ENCODE measurements at places on chromosomes 1 and 21.

- DNase-seq, result peak; percentile 60
Observed at GRCh38 chr1:225962440-225962975, 21.5 kb upstream of the LEFTY2 start.

DNA sequence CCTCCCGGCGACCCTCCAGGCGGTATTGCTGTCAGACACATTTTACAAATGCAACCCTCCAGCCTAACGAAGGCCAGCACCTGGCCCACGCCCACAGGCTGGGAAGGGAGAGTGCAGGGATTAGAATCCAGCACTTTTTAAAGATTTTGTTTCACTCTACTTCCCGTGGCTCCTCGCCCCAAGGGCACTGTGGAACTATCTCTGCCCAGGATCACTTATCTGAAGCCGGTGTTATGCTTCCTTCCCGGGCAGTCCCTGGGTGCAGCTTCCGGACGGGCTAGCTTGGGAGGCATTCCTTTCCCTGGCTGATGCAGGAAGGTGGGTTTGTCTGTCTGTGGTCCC lies 35.8 kb downstream of the CCN1 start:
- no peak for DNase-seq

DNA sequence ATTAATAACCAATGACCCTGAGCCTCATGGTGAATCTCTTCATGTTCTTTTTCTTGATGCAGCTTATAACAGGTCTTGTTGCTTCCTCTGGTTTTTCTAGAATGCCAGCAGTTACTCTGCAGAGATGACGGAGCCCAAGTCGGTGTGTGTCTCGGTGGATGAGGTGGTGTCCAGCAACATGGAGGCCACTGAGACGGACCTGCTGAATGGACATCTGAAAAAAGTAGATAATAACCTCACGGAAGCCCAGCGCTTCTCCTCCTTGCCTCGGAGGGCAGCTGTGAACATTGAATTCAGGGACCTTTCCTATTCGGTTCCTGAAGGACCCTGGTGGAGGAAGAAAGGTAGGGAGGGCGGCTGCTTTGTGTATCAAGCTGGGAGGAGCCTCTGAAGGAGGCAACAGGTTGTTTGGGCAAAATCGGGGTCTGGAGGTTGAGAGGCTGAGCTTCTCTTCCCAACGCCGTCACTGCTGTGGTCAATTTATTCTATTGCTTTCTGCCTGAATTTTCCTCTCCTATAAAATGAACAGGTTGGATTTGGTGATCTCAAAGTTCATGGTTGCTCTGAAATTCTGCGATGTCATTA lies 6.7 kb downstream of the ABCG1 start:
- no peak for DNase-seq

GRCh38 chr1:106722466-106722865 lies 334.0 kb upstream of the PRMT6 start:
- DNase-seq, result no peak

DNA sequence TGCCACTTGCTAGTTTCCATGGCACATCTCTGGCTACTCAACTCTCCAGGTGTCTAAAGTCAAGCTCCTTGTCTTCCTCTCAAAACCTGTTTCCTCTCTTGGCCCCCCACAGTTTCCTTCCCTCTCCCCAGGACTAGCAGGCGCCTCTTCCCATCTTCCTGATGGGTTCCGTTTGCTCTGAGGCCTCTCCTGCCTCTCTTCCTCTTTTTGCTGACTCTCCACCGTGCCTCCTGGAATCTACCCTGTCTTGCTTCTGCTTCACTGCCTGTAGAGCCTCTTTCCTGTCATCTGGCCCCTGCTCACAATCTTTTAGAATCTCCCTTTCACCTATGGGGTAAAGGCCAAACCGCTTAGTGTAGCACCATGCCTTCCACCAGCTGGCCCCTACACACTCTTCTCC lies 21.8 kb upstream of the LHX4 start:
- DNase-seq, result no peak
